Activated T-helper 1 cell treated with anti-CD3 and anti-CD28 coated beads, Interleukin-2, amount 50 U/mL, for 16 hours (primary cell): ENCODE measurements at places on chromosomes 16 and 17.

DNA sequence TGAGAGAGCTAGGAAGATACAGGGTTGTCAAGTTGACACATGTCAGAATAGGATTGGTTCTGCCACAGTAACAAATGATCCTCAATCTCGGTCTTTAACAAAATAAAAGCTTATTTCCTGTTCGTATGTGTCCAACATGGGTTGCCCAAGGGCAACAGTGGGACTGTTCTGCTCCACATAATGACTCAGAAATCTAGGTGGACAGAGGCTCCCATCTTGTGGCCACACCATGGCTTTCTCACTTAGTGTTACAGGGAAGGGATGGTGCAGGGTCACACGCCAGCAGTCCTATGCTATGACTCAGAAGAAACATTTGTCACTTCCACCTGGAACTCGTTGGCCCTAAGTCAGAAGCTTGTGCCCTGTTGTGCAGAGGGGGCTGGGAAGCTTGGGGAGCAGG, 364.9 kb downstream of the SNX29 start:
- no peak for DNase-seq

DNA sequence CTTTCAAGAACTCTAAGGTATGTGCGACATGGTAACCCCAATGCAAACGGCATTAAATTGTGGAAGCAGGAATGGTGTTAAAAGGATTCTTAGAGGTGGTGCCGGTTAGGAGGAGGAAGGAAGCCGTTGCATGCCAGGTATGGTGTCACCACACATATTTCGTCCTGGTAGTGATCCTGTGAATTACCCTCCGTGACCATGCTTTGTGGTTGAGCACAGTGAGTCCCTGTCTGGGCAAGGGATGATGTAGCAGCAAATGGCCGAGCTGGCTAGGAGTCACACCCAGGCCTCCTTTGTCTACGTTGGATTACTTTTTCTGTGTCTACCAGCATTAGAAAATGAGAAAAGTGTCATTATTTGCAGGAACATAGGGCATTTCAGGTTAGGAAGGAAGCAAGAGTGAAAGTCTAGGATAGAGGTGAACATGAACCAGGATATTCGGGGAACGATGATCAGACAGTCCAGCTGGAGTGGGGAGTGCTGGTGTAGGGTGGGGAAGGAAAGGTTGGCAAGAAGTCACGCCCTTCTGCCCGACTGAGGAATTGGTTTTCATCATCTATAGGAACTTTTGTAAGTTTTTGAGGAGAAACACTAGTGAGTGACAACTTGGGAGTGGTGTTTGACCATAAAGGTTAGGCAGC, 123.5 kb downstream of the PRKCA start:
- DNase-seq, result no peak

GRCh38 chr17:18017958-18018357, 21.0 kb downstream of the ATPAF2 start:
- DNase-seq, result no peak

- no peak for DNase-seq
These were observed 789 bp upstream of the PIPOX start for GRCh38 chr17:29042026-29042678.

DNA sequence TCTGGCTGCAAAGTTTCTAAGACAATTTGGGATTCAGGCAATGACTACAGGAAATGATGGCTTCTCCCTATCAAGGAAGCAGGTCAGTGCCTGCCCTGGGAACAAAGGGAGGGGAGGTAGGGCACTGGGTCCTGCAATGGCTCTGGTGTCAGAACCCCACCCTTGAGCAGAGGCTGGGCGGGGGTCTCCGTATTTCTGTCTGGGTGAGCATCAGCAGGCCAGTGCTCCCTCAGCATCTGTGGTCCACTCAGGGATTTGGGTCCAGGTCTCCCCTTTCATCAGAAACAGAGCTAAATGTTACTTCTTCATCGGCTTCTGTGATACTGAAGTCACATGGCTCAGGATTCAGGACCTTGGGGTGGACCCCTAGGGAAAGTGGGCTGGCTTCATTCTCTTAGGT, 195.5 kb upstream of the CDH5 start:
- no peak for DNase-seq

DNA sequence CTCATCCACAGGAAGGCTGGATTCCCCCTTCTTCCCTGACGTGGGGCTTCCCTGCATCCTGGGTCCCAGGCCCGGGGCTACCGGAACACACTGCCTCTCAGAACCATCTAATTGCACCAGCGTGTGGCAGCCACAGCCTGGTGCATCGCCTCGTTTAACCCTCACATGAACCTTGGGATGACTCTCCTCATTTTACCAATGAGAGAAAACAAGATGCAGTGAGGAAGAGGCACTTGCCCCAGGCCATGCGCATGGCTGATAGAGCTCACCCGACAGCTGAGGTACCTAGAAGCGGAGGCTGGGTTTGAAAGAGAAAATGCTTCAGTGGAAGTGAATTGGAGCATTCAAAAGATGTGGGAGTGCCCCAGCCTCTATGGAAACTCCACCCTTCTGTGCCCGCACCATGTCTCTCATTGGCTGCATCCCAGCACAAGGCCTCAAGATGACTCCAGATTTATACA, 162.3 kb downstream of the KATNIP start:
- no peak for DNase-seq

DNA sequence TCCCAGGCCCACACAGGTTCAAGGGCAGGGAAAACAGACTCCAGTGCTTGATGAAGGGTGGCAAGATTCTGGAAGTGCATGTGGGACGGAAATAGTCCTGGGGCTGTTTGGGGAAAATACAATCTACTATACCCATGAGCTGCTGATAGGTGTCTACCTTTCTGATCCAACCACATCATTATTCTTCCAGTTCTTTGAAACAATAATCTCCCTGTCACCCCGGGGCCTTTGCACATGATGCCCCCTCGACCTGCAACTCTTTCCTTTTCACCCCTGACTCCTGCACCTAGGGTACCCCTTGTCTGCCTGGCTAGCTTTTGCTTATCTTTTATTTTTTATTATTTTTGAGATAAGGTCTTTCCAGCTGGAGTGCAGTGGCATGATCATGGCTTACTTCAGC, 45.0 kb downstream of the LDHD start:
- DNase-seq, result no peak

- DNase-seq, result no peak
These were observed 55.4 kb upstream of the CREBBP start for GRCh38 chr16:3935921-3936320.

DNA sequence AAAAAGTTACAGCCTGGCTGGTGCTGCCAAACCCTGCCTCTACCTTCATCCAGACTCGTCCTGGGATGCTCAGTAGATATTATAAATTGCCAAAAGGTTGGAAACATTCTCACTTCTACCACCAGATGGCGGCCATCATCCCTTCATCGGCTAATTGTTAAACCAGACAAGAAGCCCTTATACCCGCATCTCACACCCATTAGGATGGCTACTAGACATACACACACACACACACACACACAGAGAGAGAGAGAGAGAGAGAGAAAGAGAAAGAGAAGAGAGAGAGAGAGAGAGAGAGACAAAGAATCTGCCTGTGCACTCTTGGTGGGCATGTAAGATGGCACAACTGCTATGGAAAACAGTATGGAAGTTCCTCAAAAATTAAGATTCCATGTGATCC, 15.0 kb upstream of the SCIMP start:
- no peak for DNase-seq

GRCh38 chr16:84670063-84670462, 21.8 kb downstream of the KLHL36 start:
- DNase-seq, result no peak

DNA sequence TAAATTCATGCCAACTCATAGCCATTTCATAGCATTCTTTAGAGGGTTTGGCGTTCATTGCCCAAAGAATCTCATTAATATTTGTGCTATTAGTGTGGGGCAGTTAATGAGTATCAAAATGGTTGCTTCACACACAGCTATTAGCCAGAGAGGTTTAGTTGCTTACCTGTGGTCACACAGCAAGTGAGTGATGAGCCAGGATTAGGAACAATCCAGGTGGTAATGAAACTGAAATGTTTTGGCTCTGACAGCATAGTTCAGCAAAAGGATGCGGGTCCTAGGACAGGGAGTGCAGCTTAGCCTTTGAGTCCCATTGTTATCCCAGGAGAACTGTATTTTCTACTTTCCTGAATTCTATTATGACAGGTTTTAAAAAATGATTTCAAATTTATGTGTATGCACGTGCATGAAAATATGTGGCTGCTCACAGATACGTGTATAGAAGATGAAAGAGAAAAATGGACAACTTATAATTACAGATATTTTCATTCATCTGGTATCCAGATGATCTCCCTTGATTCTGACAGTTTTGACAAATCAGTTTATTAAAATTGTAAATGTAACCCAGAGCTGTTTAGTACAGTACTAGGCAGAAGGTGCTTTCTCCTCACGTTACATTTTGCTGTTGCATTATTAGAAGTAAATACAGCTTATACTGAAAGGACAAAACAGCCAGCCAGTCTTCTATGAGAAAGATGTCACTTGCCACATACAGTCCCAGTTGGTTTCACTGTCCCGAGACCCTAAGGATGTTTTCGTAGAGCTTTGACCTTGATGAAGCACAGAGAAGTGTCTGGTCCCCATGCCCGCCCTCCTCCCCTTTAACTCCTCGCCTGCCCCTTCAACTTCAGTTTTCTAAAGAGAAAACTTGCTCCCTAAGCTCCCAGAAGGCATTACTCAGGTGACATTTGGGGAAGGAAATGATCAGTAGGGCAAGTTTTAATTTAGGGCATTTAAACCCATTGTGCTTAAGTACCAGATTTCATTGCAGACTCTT, 99.8 kb upstream of the TBX2 start:
- DNase-seq, result no peak

DNA sequence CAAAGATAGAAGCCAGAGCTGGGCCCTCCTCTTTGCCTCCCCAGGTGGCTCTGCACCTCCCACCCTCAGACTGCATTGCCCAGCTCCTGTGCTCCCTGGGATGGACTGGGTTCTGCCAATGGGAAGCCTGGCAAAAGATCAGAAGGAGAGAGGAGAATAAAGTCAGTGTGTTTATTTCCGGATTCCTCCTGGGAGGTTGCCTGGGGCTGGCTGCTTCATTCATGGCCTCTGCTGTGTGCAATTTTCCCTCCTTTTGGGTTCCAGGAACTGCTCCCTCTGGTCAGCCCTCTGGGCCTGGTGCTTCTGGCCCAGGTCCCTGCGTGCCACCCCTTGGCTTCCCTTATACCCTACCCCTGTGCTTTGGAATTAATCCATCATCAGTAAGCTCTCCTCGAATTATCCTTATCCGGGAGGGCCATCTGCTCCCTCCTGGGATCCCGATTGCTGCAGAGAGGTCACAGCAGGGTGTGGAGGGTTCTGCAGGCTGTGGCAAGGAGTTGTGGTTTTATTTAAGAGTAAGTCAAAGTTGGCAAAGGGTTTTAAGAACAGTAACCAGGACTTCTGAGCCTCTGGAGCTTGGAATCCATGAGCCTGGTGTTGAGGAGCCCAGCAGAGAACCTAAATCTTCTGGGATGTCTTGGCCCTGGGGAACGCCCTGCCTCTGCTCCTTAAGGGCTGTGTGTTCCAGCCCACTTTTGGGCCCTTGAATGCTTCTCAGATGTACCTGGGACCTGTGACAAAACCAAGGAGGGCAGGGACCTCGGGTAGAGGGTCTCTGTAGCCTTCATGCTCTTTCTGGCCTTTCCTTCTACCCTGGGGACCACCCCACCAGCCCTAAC, 8.2 kb upstream of the MMP2 start:
- DNase-seq, result no peak

DNA sequence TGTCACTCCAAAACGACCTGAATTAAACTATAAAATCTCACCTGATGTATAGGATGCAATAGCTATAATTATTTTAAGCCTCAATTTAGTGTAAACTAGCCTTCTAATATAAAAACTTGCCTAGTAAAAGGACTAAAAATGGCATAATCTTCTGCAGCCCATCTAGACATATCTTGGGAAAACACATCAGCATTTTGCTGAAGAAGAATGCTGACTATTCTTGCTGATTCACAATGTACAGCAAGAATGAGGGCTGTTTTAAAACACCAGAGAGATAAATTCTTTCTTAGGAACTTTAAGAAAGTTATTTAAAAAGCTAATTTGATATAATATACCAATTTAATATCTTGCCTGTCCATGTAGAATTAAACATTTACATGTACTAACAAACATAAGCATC, 63.2 kb downstream of the SHCBP1 start:
- DNase-seq, result no peak

DNA sequence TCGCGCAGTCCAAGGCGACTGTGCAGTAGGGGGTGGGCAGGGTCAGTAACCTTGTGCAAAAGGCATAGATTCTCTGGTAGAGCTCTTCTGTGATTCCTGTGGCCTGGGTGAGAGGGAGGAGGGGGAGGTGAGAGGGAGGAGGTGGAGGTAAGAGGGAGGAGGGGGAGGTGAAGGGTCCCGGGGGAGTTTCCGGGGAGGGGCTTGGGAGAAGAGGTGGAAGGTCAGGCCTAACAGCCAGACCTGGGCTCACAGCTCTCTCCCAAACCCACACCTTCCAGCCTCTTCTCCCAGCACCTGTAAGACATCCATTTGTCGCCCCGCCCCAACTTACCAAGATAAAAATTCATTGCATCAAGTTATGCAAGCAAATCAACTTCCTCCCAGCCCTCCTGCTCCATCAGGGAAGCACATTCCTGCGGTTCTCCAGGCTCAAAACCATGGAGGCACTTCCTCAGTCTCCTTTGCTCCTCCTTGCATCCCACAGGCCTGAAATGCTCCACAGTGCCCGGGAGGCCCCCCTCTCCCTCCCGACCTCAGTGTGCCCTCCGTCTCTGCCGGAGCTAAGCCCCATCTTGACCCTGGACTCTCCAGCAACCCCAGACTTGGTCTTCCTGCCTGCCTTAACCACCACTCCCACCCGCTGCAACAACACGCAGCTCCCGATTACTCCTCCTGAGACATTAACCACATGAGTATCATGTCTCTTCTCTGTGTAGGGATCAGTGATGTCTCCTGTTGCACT, 30.5 kb downstream of the PIK3R6 start:
- DNase-seq, result no peak

GRCh38 chr16:49601576-49601975, 228.0 kb downstream of the C16orf78 start:
- no peak for DNase-seq

DNA sequence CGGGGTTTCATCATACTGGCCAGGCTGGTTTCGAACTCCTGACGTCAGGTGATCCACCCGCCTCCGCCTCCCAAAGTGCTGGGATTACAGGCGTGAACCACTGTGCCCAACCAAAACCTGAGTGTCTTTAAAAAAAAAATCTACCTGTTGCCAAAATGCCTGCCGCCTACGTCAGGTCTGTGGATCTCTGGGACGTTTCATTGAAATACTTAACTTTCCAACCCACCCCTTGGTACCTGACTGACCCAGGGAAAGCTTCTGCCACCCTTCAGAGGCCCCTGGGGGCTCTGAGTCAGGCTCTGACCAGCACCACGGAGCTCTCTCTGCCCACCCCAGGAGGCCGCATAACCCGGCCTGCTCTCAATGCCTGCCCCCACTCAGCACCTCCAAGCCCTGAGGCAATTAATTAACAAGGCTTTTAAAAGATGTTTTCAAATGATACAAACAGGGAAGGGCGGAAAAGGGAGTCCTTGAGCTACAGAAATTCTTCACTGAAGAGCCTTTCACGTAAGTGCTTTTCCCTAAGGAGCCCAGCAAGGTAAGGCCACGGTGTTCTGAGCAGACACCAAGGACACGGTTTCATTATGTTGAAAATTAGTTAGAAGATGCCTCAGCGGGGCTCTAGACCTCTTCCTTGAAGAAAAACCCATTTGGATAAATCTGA, 29.3 kb upstream of the GSG1L start:
- DNase-seq, result no peak

GRCh38 chr16:48053418-48053745, 102.4 kb downstream of the ABCC12 start:
- no peak for DNase-seq
